ENCODE measurements at places on chromosomes 6 and 20.

GRCh38 chr6:1535295-1535694 is 74.4 kb upstream of the FOXC1 start:
- DNase-seq = peak; percentile 15

DNA sequence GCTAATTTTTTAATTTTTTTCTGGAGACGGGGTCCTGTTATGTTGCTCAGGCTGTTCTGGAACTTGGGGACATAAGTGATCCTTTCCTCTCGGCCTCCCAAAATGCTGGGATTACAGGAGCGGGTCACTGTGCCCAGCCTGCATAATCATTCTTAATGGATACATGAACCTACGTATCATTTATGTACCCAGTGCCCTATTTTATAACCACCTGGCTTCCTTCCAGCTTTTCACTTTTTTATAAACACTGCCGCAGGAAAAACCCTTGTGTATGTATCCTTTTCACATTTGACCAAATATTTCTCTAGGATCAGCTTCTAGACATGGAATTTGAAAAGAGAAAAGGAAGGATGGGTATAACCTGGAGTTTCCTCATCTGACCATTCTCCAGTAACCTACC is 85.6 kb upstream of the RIN2 start:
- no peak for DNase-seq

GRCh38 chr6:114989279-114989964 is 646.6 kb upstream of the HS3ST5 start:
- no peak for DNase-seq

DNA sequence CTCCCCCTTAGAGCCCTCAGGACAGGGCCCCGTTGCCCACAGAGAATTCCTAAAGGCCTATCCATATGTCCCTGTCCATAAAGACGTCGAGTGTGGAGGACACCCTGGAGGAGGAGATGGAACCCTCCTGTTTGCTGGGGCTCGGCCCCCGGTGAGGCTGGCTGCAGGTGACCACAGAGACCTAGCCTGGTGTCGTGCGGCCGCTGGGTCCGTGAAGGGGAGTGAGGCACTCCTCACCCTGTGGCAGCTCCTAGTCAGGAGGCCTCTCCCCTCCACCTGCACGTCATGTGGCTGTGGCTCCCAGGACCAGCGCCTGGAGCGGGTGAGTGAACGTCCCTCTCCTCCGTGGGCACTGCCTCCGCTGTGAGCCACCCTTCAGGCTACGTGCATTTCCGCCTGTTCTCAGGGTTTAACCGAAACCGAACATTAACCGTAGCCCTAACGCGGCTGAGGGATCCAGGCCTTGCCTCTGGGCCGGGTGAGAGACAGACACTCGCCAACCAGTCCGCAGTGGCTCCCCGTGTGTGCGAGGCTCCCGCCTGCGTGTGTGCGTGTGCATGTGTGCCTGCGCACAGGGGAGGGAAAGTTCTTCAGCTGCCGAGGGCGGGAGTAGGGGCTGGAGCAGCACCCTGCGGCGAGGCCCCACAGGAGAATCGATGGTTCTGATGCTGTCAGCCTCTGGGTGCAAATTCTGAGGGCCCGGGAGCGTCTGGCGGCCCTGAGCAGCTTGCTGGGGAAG is 5.9 kb upstream of the TCEA2 start:
- DNase-seq = no peak

GRCh38 chr6:166692723-166693302 is 65.8 kb upstream of the RPS6KA2 start:
- DNase-seq = no peak

DNA sequence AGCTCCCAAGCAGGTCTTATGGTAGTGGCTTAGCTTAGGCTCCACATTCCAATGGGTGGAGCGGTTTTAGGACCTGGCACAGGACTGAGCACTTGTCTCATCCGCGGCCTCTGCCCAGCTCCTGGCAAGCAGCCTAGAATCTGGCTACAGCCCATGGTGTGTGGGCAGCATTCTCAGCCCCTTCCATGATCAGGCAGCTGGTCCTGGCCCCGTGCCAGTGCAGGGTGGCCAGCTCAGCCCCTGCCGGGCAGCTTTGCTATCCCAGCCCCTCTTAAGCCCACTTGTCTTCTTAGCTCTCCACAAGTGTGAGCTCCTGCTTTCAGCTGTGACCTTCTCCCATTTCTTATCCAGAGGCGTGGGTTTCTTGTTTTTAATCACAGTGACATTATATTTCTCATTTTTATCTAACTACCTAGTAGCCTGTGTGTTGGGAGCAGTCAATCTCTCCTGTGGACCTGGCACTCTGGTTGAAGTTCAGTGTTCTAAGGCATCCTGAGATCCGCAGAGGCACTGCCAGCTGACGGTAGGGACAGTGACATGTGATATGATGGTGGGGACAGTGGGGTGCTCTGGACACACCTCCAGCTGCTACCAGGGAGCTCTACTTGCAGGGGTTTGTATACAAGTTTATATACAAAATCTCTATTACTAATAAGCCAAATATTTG is 119.9 kb upstream of the PRND start:
- DNase-seq = no peak

- no peak for DNase-seq
These were observed 96.7 kb downstream of the TOX2 start for GRCh38 chr20:44011251-44011940.

- no peak for DNase-seq
These were observed 84.7 kb downstream of the TASP1 start for GRCh38 chr20:13554076-13554475.

DNA sequence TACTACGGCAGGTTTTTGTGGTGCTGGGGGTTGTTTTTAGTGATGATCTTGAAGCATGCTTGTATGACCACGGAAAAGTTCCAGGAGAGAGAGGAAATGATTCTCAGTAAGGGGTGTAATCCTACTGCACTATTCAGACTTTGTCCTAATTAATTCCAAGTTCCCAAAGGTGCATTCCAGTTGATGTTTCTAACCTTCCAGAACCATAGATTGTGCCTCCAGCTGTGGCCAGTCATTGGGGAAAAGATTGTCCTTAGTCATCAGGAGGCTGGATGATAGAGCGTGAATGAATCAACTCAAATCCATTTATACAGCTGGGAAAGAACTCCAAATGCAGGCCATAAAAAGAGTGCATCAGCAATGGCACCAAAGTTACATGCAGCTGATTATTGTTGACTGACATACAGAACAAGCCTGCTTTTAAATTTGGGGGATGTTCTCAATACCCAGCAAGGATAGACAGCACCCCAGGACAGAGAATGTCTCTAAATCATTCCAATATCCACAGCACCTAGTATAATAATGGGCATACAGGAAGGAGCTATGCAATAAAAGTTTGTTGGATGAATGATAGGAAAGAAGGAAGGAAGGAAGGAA is 27.8 kb upstream of the PKHD1 start:
- no peak for DNase-seq

GRCh38 chr6:80967609-80968008 is 784.9 kb downstream of the TENT5A start:
- no peak for DNase-seq

DNA sequence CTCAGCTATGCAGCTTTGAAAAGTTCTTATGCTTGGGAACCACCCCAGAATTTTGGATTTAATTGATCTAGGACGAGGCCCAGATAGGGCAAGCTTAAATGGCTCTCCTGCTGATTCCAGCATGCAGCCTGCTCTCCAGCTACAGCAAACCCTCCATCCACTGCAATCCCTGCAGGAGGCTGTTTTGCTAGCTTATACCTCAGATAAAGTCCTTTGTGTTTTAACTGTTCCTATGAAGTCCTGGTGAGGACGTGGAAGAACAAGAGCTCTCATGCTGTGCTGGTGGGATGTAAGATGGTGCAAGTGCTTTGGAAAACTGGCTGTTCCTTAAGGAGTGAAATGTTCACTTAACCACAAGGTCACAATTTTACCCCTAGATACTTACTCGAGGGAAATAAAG is 25.5 kb upstream of the NXT1 start:
- no peak for DNase-seq

- DNase-seq = peak; percentile 17
These were observed 1.1 kb upstream of the MAP3K5 start for GRCh38 chr6:136793363-136793762.

DNA sequence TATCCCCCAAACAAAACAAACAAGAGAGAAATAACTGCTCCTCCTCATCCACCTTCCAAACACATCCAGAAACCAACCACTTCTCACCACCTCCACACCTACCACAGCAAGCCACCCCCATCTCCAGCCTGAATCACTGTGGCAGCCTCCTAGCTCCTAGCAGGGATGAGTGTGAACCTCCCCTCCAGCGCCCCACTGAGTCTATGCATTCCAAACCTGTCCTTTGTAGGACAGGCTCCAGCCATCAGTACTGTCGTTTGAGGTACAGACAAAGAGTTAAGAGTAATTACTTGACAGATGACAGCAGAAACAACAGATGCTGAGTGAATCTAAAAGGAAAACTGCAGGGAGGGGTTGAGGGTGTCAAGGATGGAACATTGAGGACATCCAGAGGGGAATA is 2.4 kb downstream of the METTL24 start:
- DNase-seq = no peak

- DNase-seq = no peak
These were observed 114.7 kb downstream of the ZFAND3 start for GRCh38 chr6:37934276-37934675.

GRCh38 chr6:42010185-42010891 is 40.0 kb upstream of the TAF8 start:
- DNase-seq = no peak

DNA sequence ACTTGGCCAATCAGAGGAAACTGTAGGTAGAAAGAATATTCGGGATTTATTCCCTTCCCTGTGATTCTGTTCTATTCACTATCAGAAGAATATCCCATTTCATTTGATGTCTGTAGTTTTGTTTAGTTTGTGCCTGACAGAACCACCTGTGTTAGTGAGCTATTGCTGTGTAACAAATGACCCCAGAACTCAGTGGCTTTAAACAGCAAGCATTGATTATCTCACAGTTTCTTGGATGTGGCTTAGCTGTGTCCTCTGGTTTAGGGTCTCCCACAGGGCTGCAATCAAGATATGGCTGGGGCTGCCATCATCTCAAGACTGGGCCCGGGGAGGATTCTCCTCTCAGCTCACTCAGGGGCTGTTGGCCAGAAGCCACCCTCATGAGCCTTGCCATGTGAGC is 143.7 kb downstream of the ZDHHC14 start:
- no peak for DNase-seq

DNA sequence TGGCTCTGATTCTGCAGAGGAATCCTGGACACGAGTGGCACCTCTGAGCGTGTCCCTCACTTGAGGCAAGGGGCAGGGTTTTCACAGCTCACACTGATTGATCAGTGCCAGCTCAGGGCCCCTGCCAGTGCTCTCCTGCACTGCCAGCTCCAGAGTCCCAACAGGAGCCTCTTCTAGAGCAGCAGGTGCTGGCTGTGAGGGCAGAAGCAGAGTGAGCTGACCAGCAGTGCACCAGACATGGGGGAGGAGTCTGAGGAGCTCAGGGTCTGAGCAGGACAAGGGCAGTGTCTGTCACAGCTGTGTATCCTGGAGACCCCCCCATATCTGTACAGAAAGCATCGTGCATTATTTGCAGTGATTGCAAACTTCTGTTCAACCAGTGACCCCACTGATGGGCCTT is 31.5 kb upstream of the THBS2 start:
- DNase-seq = no peak

- no peak for DNase-seq
These were observed 6.2 kb upstream of the GRM4 start for GRCh38 chr6:34152042-34152524.

DNA sequence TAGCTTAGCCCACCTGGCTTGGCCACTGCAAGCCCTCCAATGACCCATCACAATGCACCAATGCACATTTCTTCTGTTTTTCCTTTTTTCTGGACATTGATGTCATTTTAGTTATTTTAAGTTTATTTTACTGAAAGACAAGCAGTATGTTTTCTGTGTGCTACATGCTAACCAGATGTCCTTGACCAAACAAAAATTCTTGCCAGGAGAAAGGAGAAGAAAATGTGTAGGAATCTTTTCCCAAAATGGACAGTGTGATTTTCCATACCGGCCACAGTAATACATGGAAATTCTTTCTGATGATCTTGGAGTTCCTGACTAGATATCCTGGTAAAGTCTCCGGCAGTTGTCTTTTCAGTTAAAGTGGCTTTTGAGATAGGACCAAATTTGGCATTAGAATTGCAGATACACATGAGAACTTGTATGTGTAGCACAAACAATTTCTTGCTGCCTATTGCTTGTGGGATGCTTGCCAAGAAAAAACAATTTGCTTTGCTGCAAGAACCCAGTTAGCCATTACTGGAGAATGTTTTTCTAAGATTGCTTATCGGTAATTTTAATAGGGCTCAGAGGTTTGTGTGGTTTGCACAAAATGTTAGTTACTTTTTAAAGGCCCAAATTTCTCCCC is 696.5 kb upstream of the CITED2 start:
- no peak for DNase-seq

- DNase-seq = no peak
These were observed 121.0 kb upstream of the RNF24 start for GRCh38 chr20:4136078-4136966.

DNA sequence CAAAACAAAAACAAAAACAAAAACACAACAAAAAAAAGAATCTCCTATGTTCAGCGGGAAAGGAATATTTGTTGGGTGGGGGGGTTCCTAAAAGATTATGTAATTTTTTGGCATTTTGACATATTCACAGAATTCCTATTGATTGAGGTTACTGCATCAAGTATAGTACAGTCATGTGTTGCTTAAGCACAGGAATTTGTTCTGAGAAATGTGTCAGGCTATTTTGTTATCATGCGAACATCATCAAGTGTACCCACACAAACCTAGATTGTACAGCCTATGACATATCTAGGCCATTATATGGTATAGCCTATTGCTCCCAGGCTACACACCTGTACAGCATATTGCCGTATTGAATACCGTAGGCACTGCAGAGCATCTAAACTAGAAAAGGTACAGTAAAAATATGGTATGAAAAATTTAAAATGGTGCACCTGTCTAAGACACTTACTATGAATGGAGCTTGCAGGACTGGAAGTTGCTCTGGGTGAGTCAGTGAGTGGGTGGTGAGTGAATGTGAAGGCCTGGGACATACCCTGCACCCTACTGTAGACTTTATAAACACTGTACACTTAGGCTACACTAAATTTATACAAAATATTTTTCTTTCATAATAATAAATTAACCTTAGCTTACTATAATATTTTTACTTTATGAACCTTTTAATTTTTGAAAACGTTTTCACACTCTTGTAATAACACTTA is 110.6 kb downstream of the CDKAL1 start:
- no peak for DNase-seq

DNA sequence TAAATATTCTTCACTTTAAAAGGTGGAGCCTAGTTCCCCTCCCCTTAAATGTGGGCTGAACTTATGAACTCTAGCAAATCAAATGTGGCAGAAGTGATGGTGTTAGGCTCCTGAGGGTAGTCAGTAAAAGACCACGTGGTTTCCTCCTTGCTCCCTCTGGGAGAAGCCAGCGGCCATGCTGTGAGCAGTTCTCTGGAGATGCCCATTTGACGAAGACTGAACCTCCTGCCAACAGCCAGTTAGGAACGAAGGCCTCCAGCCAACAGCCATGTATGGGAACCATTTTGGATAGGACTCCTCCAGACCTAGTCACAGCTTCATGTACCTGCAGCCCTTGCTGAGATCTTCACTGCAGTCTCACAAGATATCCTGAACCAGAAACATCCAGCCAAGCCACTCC is 7.6 kb upstream of the MOCS1 start:
- DNase-seq = no peak

Measured in effector CD4-positive, alpha-beta T cell (primary cell).